ENCODE measurements at places on chromosomes 7 and 10.

GRCh38 chr7:108810756-108811385 is 241.2 kb downstream of the DNAJB9 start:
- no peak for DNase-seq

GRCh38 chr7:150322833-150323681 is at the start of the genes ACTR3C and LRRC61:
TSS of gene ACTR3C (minus strand) at chr7:150323545. CDS start at chr7:150295296, 28,249 bp downstream.
TSS of gene LRRC61 (plus strand) at chr7:150323355. CDS start at chr7:150336862, 13,507 bp downstream.
- DNase-seq: peak; percentile 47

DNA sequence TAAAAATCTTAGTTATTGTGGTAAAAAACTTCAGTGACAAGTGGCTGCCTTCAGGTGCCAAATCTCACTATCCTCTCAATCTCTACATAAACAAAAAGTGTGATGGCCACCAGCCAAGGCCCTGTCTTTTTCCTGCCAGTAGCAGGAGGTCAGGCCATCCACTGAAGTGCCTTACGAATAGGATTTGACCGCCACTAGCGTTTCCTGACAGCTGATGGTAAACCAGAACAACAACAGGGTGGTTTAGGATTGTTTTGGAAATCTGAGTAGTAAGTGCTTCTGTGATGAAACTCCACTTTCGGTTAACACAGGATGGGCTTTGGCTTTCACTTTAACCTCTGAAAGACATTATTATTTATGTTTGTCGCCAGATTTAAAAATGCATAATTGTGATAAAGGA is 55.7 kb upstream of the OGDHL start:
- no peak for DNase-seq

GRCh38 chr10:24465891-24466818 is 257.2 kb downstream of the KIAA1217 start:
- DNase-seq: no peak

DNA sequence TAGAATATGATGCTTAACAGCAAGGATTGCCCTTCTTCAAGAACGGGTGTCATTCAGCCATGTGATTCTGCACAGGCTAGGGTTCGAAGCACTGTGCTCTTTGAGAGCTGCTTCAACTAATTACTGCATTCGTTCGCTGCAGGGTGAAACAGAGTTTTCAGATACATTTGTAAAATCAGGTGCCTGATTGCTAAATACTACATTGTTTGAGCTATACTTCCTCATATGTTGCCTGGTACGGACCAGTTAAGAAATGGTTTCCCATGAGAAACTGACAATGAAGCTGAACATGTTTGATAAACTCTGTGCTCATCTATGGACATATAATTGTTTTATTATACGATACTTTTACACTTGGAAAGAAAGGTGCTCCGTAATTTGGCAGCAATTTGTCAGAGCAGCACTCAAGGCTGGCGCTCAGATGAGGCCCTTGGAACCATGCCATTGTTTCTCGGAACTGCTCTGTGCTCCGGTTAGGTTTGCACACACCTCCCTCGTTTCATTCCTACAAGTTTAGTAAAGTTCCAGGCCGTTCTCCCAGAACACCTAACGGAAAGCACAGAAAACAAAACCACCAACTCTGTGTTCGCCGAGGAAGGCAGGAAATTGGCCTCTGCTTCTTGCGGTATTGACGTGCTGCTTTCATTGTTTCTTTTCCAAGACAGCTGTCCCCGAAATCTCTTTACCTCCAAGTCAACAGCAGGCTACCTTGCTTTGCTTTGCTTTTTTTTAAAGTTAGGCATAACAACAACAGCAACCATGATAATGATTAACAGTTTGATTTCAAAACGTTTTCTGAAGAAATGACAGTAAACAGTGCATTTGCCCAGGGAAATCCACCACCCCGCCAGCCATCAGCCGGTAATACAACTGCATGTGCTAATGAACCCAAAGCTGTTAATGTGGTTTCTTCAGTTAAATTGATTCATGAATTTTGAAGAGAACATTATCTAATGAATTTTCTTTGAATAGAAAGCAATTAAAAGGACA is 206.9 kb downstream of the EBF3 start:
- no peak for DNase-seq
